ENCODE measurements at places on chromosomes 16 and 17.

GRCh38 chr16:26647870-26648269 is 418.9 kb upstream of the C16orf82 start:
- no peak for DNase-seq

DNA sequence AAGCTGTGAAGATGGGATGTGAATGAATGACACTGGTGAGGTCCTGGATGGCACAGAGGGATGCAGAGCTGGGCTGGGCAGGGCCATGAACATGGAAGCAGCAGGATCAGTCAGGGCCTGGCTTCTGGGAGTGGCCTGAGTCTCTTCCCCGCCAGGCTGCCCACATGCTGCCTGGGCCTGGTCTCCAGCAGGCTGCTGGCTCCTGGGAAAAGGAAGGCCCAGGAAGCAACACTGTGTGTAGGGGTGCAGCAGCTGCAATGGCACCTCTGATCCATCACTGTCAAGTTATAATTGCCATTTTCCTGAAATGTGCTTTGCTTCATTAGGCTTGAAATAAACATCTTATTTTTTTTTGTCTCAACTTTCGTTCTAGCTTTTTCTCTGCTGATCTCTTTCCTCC is 260.2 kb upstream of the N4BP1 start:
- no peak for DNase-seq

DNA sequence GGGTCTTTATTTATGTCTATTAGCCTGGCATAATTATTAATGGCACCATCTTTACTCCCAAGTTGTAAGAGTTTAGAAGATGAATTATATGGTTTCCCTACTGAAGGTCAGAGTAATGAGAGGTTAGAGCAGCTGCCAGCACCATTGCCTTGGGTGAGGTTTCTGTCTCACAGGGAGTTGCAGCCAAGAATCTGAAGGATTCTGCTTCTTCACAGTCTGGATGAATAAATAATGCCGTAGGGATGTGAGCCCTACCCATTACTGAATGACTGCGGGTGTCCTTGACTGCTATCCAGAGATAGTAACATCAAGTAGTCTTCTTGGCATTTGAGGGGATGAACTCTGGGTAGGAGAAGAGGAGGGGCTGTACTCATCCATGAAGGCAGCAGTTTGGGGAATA is 52.8 kb upstream of the SMIM36 start:
- DNase-seq = no peak

- no peak for DNase-seq
These were observed 639 bp downstream of the CLDN6 start for GRCh38 chr16:3017344-3017743.

DNA sequence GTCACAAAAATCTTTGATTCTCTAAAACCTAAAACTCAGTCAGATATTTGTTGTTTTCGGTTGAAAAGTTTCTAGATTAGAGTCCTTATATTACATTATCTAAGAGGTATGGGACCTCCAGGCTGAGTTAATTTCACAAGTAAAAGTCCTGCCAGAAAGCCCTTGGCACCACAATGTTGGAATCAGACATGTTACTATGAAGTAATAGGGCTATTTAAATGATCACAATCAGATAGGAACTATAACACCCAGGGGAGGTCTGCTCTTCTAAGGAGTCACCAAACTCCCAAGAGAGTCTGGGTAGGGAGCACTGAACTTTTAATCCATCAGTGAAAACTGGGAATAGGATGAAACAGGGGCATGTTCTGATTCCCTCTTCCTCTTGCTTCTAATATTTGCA is 54.2 kb downstream of the WIPI1 start:
- no peak for DNase-seq

DNA sequence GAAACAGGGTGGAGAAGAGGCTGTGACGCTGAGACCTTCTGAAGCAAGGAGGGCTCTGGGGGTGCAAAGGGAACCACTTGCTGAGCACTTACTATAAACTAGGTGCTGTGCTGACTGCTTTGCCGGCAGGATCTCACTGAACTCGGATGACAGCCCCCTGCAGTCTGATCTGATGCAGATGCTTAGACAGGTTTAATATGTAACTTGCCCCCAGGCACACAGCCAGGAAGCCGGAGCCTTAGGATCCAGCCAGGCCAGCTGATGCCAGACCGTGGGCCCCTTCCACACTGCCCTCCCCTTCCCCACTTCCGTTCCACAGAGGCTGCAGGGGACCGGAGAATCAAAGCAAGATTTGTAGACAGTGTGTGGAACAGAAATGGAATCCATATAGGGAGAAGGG is 23.1 kb downstream of the SPACA3 start:
- no peak for DNase-seq

GRCh38 chr16:2523801-2524231 is 3.6 kb downstream of the AMDHD2 start:
- DNase-seq = no peak

- DNase-seq = no peak
These were observed 3.6 kb downstream of the APOBR start for GRCh38 chr16:28497861-28498599.

DNA sequence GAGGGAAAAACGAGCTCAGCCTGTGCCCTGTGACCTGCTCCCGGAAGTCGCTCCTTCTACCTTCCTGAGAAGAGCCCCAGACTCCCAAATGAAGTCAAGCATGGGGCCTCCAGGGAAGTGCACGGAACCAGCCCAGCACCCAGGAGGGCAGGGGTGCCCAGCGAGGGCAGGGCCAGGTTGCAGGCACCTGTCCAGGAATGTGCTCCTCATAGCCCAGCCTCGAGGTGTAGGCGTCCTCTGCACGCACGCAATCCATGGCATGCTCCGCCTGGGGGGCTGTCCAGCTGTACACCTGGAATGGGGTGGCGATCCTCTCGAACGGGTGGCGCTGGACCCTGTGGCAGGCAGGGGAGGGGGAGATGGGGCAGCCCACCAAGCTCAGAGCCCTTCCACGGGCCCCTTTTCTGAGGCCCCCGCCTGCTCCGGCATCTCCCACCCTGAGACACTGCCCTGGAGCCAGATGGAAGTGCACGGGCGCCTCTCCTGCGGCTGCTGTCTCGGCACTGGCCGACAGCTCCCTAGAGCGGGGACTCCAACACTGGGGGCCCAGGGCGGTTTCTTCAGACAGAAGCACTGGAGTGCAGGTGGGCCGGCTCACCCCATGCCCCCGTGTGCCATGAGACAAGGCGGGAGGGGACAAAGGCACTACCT is 10.9 kb downstream of the CLUH start:
- no peak for DNase-seq

Data from stimulated activated CD4-positive, alpha-beta T cell treated with anti-CD3 and anti-CD28 coated beads, Interleukin-1b, Interleukin-23, amount 100 ng/mL, for 1 hour (primary cell).